ENCODE measurements at places on chromosomes 13 and 19.
A peak's percentile ranks its signal among the peaks of the same experiment; 100 is the strongest.

DNA sequence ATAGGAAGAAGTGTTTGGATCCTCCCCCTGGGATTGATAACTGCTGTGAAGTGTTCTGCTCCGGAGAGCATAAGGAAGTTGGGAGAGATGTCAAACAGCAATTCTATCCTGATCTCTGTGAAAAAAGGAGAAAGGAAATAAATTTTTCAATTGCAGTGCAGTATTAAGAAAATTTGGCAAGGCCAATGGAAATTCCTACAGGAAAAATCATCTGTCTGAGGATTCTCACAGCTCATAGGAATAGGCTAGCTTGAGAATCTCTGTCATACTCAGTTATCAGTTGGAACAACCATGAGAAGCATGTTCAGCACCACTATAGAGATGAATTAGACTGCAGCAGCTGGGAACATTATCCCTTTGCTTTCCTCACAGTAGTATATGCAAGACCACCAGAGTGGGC lies 1238.9 kb upstream of the MIR17HG start:
- DNase-seq, result no peak

GRCh38 chr19:10228920-10229319 lies 2.2 kb downstream of the S1PR2 start:
- DNase-seq, result peak; percentile 4

DNA sequence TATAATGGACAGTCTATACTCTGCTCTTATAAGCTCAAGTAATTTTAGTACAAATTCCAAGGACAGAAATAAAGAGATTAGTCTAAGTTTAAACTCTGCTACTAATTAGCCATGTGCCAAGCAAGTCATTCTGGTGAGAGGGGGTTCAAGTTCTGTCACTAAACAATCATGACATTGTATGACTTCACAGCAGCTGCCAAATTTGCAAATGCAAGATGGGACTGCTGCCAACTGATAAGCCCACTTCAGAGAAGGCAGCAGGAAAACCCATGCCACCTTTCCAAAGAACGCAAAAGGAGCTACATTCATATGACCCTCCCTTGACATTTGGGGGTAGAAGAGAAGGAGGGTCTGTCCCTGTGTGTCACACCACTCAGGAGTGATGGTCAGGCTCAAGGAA lies 60.7 kb upstream of the RFXAP start:
- peak; percentile 79 for DNase-seq

DNA sequence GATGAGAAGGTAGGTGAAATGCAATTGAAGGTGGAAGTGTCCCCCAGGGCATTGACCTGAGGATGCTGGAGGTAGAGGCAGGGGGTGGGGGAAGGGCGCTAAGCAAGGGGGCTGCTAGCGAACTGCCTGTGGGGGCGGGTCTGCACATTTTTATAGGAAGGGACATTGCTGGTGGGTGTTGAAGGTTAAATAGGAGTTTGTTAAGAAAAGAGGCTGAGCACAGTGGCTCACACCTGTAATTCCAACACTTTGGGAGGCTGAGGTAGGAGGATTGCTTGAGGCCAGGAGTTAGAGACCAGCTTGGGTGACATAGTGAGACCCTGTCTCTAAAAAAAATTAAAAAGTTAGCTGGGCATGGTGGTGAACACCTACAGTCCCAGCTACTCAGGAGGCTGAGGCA lies 5.5 kb upstream of the ACP4 start:
- no peak for DNase-seq

GRCh38 chr13:63910511-63910910 lies 2494.9 kb upstream of the PCDH20 start:
- DNase-seq, result no peak

DNA sequence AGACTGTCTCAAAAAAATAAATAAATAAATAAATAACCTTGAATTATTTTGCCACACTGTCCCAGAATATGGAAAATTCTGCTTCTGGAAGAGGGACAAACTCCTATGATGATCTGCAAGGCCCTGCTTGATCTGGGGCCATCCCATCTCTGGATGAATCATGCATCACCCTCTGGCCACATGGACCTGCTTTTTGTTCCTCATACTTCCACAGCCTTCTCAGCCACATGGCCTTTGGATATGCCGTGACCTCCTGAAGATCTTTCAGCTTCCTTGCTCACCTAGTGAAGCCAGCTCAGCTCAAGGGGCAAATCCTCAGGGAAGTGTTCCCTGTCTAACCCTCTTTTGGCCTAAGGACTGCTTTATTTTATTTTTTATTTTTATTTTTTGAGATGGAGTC lies 10.3 kb downstream of the IER2 start:
- no peak for DNase-seq

DNA sequence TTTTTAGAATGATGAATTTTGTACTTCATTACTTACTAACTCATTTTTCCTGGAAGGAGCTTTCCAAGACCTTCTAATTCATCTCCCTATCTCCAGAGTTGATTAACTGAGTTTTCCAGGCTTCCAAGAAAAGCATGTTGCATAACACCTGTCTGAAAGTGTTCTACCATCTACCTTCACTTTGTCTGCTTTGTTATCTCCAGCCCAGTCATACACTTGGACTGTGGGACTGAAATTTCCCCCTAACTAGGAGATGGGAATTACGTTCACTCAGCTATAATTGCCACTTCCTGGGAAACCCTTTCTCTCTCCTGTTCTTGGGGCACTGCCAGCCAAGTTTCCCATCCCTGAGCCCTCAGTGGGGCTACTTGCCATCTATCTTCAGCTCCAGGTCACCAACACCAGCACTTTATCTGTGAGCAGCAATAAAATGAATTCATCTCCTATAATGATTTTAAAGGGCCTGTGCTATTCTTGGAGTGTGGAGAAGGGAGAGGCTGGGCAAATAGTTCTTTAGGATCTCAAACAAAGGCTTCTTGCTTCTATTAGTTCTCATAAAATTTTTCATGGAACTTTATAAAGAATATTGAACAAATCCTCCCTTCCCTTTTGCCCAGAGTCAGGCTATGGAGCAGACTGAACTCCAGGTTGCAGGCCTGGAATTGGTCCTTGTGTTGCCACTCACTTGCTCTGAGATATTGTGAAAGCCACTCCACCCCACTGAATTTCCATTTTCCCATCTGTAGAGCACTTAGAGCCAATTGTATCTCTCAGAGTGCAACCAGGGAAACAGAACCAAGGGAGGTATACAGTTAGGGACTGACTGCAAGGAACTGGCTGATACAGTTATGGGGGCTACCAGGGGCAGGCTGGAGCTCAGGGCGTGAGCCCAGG lies 17.8 kb upstream of the ATP12A start:
- DNase-seq, result no peak

- DNase-seq, result no peak
These were observed 9.4 kb downstream of the SLC25A23 start for GRCh38 chr19:6450166-6450565.

DNA sequence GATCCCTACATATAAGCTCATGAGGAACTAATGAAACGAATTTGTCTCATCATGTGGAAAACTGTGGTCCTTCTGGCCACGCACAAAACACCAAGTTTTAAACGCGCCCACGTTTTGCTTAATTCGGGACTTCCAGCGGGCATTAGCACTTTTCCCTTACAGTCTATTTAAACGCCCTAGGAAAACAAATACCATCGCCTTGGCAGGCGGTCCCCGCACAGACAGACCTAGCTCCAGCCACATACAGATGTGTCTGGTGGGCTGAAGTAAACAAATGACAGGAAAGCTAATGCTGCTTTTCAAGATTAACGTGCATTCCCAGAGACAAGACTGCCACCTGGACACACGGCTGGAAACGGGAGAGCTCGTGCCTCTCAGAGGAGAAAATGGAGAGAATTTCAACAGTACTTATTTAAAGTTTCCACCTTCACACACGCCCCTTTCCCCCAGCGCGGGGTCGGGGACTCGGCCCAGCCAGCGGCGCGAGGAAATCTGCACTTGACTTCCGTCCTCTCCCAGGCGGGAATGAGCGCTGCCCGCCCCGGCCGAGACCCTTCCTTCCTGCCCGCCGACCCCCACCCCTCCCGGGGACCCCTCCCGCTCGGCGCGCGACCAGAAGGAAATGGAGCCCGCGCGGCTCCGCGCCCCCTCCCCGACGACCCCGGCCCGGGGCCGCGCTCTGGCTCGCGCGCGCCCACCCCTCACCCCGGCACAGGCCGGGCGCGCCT lies 931 bp downstream of the USP12 start:
- DNase-seq, result peak; percentile 24

DNA sequence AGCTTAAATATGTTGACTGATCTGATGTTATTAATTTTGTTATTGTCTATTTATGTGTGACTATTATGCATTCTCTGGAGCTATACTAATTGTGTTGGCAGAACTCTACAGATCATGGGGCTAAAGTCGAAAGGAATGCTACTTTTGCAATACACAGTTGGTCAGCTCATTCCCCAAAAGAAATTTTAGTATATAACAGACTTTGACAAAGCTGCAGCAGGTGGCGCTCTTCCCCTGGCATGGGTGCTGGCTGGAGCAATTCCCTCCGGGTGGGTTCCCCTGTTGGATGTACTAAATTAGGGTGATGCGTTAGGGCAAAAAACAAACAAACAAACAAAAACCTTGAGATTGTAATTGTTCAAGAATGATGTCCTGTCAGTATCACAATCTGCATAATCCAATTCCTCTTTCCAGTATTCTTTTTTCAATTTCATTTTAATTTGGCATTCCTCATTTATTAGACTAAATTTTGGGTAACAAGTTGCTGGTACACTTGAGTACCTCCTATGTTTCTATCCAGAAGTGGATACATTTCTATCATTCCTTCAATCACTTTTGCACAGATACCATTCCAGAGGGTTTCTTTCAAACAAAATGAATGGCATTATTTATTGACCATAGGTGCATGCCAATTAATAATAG lies 322.8 kb upstream of the EDNRB start:
- DNase-seq, result no peak

- DNase-seq, result no peak
These were observed 43.7 kb upstream of the ADGRE5 start for GRCh38 chr19:14337510-14337909.

GRCh38 chr19:32316034-32316433 lies 29.4 kb upstream of the ZNF507 start:
- DNase-seq, result no peak

- no peak for DNase-seq
These were observed 494.0 kb downstream of the LIG4 start for GRCh38 chr13:107721125-107721869.

DNA sequence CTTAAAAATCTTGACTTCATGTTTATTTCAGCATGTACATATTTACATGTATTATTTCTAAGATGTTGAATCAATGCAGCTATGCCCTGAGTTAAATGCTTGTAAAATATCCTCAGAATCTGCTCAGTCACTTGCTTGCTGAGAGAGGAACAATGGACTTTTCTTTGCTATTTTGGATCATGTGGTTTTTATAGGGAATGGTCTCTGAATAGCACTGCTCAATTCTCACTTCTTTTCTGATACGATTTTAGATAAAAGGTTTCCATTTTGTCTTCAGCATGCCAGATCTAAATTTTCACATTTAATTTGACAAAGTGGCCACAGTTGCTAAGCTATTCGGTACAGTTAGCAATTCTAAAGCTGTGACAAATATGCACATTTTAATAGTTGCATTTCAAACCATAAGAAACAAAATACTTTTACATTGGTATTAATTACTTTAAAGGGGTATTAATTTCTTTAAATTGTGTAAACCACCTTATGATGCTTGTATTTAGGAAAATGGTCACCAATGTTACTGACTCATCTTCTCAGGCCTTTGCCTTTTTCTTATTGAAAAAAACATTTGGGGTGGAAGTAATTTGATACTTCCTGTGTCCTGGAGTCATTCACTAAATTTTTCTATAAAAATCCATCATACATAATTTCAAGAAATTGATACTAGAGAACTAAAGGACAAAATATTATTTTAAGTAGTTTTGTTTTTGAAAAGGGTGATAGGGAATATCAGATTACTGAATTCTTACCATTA lies 113.5 kb downstream of the MYO16 start:
- no peak for DNase-seq

- no peak for DNase-seq
These were observed 284.0 kb downstream of the OXGR1 start for GRCh38 chr13:96710166-96710862.

GRCh38 chr13:34210341-34210740 lies 392.4 kb downstream of the RFC3 start:
- DNase-seq, result no peak

GRCh38 chr13:36101157-36101556 lies 30.0 kb downstream of the DCLK1 start:
- no peak for DNase-seq

GRCh38 chr19:52823676-52824075 lies 2.2 kb upstream of the ZNF28 start:
- no peak for DNase-seq

DNA sequence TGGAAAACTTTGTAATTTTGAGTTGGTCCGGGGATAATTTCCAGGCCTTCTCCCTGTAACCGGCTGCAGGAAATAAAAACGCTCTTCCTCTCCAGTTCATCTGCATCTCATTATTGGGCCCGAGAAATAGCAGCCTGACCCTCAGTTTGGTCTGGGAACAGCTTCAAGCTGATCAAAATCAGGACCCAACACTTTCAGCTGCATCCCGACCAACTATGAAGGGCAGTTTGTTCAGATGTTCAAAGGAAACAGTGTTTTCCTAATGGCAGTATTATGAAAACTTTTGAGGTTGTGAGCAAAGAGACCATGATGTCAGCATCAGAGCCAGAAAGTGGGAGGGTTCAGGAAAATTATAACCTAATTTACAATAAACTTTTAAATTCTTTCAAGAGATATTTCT lies 35.7 kb downstream of the STK24 start:
- no peak for DNase-seq

- DNase-seq, result no peak
These were observed 10.8 kb downstream of the EDNRB start for GRCh38 chr13:77907666-77908341.

GRCh38 chr13:66778461-66778860 lies 451.7 kb downstream of the PCDH9 start:
- DNase-seq, result no peak

- DNase-seq, result no peak
These were observed 1.2 kb downstream of the BRCA2 start for GRCh38 chr13:32316501-32316900.

DNA sequence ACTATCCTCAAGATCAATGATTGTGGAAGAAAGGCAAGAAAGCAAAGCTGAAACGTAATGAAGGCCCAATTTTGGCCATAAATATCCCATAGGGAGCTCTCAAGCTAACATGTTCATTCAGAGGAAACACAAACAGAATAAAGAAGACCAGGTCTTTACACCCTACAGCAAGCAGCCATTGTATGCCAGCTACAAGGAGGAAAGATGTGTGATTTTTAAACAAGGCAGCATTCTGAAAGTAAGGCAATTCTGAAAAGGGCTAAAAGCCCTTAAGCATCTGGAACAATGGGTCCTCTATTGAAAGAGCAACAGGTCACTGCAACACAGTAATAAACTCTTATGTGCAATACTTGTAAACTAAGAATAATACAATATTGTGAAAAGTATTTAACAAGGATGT lies 1002.4 kb downstream of the SLITRK1 start:
- no peak for DNase-seq
